ENCODE measurements at places on chromosomes 16 and 17.

- no peak for DNase-seq
Measured at GRCh38 chr17:29709866-29710519, 87.3 kb upstream of the CORO6 start.

DNA sequence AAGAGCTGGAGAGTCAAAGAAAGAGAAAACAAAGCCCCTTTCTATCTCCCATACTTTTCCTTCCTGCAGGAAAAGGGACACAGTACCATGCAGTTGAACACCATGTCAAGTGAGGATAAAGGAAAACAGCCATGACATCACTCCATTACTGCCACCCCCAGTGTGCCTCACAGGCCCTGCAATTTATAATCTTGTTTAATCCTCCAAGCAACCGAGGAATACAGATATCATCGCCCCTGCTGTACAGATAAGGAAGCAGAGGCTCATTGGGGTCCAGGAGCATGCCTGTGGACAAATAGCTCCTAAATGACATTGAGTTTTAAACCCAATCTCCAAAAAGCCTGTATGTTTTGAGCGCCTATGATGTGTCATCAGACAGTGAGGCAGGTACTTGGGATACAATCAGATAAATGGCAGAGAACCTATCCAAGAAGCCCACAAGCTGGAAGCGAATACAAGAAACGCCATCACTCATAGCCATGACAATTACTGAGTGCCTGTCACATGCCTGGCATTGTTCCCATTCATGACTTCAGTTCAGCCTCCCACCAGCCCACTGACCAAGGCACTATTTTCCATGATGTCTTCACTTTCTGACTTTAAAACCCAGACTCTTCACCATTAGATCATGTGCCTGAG is 45.5 kb downstream of the CPPED1 start:
- no peak for DNase-seq

DNA sequence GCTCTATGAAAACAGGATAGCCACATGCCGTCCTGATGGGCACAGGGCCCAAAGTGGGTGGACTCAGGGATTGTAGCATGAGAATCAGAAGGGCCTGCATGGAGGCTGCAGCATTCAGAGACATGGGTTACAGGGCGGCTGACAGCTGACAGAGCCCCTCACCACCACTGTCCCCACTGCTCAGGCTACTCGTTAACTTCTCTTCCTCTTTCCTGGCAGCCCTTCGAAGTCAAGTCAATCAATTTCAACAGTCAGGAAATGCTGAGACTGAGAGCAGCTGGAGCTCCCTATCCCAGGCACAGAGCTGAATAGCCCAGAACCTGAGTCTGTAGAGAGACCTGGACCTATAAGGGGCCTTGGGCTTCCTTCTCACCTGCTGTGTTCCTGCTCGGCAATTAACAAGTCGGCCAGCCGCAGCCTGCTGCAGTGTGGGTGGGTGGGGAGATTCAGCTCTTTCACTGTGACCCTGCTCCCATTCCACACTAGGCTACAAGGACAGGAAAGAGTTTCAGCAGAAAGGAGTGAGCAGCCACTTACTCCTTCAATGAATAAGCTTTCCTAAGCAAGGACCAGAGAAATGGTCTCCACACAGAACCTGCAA is 76.9 kb downstream of the TEX14 start:
- DNase-seq: no peak

- DNase-seq: no peak
Measured at GRCh38 chr16:57944970-57945739, 25.8 kb downstream of the CNGB1 start.

DNA sequence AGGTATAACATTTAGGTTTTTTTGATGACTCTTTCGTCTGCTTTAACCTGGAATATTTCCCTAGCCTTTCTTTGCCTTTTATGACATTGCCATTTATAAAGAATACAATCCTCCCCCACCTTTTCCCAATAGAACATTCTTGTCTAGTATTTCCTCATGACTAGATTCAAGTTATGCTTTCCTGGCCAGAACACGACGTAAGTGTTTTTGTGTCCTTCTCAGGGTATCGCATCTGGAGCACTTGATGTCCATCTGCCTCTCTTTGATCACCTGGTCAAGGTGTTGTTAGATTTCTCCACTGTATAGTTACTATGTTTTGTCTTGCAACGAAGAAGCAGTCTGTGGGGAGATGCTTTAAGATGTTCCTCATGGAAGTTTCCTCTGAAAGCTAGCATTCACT is 87.4 kb downstream of the MSI2 start:
- no peak for DNase-seq
